GM10248 (cell line): ENCODE measurements at places on chromosomes 5 and 9.
A peak's percentile ranks its signal among the peaks of the same experiment; 100 is the strongest.

GRCh38 chr5:157279605-157280239 is 13.8 kb downstream of the CYFIP2 start:
- DNase-seq: no peak

DNA sequence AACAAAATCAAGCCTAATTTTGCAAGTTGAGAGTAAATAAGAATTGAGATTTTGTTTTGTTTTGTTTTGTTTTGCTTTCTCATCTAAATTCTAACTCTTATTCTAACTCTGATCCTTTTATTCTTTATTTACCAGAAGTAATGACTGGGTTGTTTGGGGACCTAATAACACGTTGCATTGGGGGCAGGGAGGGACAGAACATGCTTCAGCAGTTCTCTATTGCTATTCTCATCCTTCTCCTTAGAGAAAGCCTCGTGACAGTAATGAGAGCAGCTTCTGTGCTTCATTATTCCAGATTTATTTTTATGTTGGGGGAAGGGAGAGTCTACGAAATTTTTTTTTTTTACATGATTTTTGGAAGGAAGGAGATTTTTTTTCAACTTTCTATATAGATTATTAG is 21.1 kb downstream of the CPEB4 start:
- DNase-seq: no peak

- no peak for DNase-seq
Observed at GRCh38 chr9:133545494-133546286, 11.2 kb downstream of the ADAMTSL2 start.

- DNase-seq: peak; percentile 62
Observed at GRCh38 chr5:141510850-141511601, 22.1 kb downstream of the PCDHGC5 start.

DNA sequence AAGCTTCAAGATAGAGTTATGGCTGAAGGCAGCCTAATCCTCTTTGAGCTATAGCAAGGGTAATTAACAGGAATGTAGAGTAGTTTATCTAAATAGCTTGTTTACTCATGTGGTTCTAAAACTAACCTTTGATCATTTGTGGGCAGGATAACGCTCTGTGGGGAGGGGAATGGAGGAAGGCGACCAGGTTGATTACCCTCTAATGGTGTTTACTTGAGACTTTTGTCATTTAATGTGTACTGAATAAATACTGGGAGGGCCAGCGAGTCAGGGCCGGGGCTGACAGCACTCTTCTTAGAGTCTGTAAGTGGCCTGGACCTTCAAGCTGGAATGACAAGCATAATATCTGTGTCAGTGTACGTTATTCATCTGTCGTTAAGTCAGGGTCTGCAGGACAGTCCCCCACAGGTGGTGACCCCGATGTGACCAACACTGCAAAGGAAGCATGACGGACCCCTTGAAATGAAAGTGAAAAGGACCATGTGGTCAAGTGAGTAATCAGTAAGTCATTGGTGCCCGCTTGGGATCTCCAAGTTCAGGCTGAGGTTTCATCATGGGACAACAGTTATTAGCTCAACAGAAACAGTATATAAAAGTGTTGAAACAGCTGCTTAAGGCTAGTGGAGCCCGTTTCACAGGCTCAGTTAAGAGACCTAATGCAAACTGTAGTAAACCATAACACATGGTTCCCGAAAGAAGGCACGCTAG is 162.6 kb downstream of the CPLANE1 start:
- DNase-seq: no peak

GRCh38 chr9:129696944-129697655 is 31.7 kb downstream of the PRRX2 start:
- no peak for DNase-seq

GRCh38 chr9:126722252-126722921 is 82.5 kb upstream of the ZBTB43 start:
- peak; percentile 93 for DNase-seq

GRCh38 chr5:66247176-66247960 is 103.3 kb downstream of the SREK1 start:
- DNase-seq: no peak
